ENCODE measurements at places on chromosomes 11 and 22. TPM values are rescaled to one million over a fixed set of nuclear protein-coding genes. Genes with fewer than 3 reads are reported as not detected.

Gene LINC01488
- not detected for total RNA-seq

Gene RDX
- total RNA-seq, result 62.9 TPM

Gene PDE2A
- 13.1 TPM for total RNA-seq

Gene DMC1
- total RNA-seq, result 7.2 TPM

Gene KRTAP5-11
- total RNA-seq, result not detected

Gene SHANK3
- 4.4 TPM for total RNA-seq

Gene YAP1
- 97.0 TPM for total RNA-seq

- DNase-seq, result no peak
Measured at GRCh38 chr11:356610-357009, 12.7 kb upstream of the B4GALNT4 start.

GRCh38 chr11:94873916-94874540, 99.3 kb downstream of the CWC15 start:
- no peak for DNase-seq

DNA sequence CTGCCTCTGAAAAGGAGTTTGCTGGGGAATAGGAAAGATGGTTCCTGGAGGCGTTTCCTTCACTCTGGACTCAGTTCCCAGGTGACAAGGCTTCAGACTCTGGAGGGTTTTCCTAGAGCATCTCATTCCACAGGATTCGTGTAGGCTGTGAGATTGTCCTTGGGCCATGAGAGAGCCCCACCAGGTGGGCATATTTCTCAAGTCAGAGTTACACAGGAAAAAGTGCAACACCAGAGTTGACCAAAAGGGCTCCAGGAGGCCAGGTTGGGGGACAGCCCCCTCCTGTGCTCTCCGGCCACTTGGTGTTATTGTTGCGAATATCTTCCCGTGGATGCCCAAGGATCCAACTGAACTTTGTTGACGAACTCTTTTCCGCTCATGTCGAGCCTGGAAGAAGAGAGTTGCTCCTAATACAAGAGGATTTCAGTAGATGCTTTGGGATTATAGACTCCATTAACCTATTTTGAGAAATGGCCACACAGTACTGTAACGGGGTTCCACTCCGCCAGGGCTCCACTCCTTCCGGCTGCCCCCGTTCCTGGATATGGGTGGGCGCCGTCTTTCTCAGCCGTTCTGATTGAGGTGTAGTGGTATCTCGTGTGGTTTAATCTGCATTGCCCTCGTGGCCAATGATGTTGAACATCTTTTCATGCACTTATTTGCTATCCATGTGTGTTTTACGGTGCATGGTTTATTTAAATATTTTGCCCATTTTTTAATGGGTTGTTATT, 580.3 kb downstream of the BRD1 start:
- DNase-seq, result no peak

DNA sequence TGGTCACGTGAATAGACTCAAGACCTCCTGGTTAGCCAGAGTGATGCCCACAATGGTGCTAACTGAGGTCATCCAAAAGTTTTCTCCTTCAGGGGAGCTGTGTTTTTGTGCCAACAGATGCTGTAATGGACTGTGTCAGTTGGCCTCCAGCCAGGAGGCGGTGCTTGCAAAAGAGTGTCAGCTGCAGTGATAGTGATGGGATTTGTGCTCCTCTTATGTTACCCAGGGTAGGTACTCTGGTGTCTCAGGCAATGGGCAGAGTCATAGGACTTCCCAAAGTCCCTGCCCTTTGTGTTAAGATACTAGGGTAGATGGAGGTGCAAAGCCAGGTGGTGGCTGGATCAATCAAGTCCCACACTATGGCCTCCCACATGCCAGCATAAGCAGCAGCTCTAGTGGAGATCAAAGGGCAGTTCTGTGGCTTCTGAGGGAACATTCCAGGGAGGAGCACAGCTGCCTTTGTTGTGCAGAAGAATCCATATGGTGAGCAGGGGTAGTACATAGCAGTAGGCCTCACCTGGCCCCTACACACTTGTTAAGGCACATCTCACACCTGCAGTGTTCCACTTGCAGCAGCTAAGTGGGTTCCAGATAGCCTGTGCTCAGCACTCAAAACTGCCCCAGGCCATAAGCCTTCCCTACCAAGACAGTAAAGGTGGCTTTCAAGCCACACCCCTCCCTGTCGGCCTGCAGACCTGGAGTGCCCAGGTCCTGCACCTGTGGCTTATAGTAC, 9.4 kb upstream of the FANCF start:
- DNase-seq, result no peak

- DNase-seq, result no peak
Measured at GRCh38 chr11:22194306-22194705, 1.4 kb downstream of the ANO5 start.
